PC-3 (cell line): ENCODE measurements at places on chromosomes 2 and 18.

DNA sequence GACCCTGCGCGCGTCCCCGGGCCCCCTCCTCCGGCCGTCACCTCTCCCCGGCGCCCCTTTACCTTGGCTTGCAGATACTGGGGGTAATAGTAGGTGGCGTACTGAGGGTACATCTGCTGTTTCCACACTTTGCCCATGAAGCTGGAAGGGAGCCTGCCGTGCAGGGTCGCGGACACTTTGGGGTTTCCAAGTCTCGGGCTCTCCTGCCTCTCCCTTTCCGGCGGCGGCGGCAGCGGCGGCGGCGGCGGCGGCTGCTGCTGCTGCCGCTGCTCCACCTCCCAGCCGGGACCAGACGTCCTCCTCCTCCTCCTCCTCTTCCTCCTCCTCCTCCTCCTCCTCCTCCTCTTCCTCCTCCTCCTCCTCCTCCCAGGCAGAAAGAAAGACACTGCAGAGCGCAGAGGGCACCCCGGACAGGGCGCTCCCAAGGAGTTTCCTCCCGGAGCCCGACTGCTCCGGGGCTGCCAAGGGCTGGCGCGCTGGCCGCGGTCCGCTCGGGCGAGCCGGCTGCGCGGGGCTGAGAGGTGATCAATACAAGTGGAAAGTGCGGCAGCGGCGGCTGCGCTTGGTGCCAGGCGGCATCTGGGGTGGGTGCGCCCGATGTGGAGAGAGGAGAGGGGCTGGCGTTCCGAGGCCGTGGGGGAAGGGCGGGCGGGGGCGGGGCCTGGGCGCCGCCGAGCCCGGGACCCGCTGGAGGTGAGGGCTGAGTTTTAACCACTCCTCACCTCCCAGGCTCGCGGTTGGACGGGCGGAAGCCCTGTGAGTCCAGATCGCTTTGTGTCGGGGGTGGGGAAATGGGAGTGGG is at the start of gene RBMS1:
TSS of gene RBMS1 (minus strand) at position 581 of the 802 bp plus-strand sequence. CDS start at position 137, 444 bp downstream.
- peak; percentile 63 for DNase-seq

- no peak for DNase-seq
These were observed 107.6 kb downstream of the BIRC6 start for GRCh38 chr2:32464431-32464830.

GRCh38 chr2:74507926-74508520 is 528 bp upstream of the PCGF1 start:
- DNase-seq = peak; percentile 39

- DNase-seq = peak; percentile 66
These were observed 184.3 kb downstream of the GULP1 start for GRCh38 chr2:188475945-188476344.

GRCh38 chr2:229133155-229133772 is 137.8 kb downstream of the PID1 start:
- peak; percentile 78 for DNase-seq
